NCI-H446 treated with DMSO at 0.1 percent for 48 hours (cell line): ENCODE measurements at places on chromosomes 11 and 22.
A peak's percentile ranks its signal among the peaks of the same experiment; 100 is the strongest.

GRCh38 chr11:9029422-9029821, 25.6 kb upstream of the NRIP3 start:
- DNase-seq: no peak

DNA sequence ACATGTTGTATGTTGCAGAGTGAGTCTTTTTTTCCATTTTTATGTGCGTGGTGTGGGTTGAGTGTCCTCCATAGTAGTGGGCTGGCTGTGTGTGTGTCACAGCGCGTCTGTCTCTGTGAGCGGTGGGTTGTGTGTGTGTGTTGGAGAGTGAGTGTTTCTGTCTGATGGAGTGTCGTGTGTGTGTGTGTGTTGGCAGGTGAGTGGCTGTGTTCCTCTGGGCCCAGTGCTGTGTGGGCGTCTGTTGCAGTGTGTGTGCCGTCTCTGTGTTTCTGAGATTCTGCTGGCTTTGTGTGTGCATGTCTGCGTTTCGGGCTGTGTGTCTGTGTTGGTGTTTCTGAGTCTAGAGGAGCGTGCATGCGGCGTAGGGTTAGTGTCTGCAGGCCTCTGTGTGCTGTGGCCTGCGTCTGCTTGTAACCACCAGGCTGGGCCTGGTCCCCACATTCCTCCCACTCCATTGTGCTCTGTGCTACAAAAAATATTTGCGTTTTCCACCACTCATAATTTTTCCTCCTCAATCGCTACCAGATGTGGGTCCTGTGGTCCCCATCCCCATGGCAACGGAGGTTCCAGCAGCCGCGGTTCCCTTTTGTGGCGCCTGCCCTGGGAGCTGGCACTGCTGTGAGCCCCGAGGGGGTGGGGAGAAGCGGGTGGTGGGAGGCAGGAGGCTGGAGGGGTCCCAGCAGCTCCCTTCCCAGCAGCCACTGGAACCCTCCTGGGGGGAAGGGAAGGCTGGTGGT, 15.2 kb downstream of the SCARF2 start:
- DNase-seq: no peak

DNA sequence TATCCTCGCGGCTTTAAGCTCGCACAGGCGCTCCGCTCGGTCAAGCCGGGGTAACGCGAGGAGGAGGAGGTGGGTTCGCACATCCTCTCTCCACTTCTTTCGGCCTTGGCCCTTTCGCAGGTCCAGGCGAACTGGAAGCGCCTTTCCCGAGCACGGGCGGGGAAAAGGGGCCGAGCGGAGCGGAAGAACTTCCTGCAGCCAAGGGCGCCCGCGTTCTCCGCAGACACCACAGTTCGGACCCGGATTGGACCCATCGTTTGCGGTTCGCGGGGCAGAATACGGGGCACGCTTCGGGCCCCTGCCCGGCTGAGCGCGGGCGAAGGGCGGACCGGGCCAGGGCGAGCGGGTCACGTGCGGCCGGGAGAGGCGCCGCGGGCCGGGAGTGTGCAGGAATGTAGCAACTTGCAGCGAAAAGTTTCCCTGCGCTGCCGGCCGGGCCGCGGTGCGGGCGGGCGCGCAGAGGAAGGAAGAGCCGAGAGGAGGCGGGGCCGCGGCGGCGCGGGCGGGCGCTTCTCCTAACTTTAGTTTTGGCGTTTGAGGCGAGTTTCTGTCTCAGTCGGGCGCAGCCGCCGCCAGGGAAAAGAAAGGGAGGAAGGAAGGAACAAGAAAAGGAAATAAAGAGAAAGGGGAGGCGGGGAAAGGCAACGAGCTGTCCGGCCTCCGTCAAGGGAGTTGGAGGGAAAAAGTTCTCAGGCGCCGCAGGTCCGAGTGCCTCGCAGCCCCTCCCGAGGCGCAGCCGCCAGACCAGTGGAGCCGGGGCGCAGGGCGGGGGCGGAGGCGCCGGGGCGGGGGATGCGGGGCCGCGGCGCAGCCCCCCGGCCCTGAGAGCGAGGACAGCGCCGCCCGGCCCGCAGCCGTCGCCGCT, at the start of gene YAP1:
YAP1 (plus strand) TSS at position 552 of the 865 bp plus-strand sequence. CDS start 402 bp downstream, outside the sequence.
- DNase-seq: no peak

GRCh38 chr11:47950396-47950795, 30.0 kb upstream of the PTPRJ start:
- no peak for DNase-seq

DNA sequence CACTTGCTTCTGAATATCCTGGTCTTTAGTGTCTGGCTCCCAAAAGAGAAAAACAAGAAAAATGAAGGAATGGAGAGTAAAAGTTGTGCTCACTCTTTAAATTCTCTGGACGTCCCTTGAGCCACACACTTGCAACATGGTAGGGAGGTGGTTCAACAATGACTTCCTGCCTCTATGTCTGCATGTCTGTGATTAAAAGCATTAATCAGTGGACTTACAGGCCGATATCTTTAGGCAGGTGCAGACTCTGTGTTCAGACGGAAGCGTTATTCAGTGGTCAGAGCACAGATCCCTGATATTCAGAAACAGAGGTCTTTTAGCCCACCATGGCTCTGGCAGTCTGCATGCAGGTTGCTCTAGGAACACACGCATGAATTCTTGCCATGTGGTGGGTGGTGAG, 1920.0 kb upstream of the RAG2 start:
- DNase-seq: no peak

DNA sequence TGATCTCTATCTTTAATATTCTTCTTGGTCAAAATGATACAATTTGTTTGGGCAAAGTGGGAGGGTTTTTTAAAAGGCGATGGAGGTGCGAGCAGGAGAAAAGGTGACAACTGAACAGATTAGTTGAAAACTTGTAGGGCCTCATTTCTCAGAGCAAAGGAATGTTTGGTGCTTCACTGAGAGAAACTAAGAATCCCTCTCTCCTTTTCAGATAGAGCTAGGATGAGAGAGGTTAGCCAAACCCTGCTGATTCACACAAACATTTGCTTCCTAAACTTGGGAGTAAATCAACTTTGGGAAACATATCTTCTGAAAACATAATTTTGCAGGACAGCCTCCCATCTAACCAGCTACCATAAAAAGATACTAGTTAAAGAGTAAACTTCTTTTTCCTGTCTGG, 57.0 kb downstream of the PHF21A start:
- DNase-seq: no peak

GRCh38 chr22:19097518-19097917, 24.7 kb downstream of the DGCR2 start:
- peak; percentile 31 for DNase-seq

- DNase-seq: peak; percentile 58
Observed at GRCh38 chr11:121194731-121195596, 93.9 kb downstream of the TECTA start.

DNA sequence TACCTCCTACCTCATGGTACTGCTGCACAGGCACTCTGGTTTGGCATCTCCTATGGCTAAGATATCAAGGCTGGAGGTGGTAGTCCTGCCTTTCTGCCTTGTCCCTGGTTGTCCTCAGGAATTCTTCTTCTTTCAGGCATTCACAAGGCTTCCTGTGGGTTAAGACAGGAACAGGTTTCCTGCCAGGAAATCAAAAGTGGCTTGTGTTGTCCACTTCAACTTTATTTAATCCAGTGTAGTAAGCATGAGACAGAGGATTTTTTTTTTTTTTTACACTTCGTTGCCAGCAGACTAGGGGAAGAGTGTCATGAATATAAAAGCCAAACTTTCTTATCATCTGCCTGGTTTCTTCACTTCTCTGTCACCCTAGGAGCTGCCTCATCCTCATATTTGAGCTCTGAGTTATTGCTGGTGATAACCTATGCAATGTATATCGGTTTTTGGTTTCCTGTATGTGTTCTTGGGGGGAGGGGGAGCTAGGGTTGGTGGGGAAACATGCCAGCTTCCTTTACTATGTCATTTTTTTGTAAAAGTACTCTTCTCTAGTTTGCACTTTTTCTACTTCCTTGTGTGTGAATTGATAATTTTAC, 50.2 kb downstream of the XKR3 start:
- DNase-seq: no peak

DNA sequence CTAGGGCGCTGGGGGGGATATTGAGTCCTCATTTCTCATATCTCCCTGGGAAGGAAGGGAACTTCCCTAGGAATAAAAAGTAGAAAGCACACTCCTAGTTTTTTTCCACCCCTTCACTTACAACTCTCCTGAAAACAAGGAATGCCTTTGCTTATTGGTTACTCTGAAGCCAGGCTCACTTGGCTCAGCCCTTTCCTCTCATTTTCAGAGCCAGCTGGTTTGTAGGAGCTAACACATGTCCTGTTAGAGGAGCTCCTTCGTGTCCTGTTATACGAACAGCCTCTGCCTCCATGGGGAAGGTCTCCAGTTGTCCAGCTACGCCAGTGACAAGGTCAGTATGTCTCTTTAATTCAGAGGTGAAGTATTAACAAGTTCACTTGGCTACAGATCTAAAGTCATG, 17.6 kb downstream of the ALKBH8 start:
- no peak for DNase-seq

DNA sequence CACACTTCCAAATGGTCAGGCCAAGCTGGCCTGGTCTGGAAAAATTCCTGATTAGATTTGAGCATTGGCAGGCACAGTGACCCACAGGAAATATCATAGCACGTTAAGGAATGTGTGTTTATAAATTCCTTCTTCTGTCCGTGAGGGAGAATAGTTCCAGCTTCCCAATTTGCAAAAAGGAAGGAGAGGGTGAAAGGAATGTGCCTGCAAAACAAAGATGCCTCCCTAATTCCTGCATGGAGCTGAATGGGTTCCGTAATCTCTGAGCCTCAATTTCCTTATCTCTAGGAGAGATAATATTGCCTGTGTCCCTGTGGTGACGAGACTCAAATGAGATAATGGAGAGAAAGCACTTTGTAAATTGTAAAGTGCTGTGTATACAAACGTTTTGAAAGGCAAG, 105.1 kb downstream of the FEZ1 start:
- DNase-seq: no peak

DNA sequence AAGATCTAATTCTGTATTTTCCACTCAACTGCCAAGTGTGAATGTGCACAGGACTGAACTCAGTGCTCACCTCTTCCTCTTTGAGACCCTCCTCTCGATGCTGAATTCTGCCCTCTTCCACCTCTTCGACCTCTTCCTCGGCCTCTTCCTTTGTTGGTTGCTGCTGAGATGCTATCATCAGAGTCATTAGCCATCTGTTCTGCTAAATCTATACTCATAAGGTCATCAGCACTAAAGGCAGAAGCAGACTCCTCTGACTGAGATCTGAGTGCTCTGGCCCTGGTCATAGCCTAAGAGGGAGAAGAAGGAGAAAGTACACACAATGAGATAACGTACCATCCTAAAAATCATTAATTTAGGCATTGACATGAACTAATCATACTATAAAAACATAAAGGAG, 45.9 kb upstream of the GPR83 start:
- no peak for DNase-seq

DNA sequence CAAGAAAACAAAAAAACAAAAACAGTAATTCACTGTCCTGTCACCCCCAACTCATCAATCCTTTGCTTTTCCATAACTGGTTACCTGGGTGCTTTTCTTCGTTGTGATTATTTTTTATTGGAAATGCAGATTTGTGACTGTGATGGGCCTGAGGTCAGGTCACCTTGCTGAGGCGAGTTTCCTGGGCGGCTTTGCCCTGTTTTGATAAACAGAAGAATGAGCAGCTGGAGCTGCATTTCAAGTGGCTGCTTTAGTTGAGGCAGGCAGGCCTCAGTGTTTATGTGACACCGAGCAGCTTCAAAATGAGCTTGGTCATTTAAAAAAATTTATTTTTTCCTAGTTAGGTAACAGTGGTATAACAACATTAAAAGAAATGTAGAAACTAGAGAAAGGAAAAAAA, 22.2 kb downstream of the PTPRJ start:
- no peak for DNase-seq

DNA sequence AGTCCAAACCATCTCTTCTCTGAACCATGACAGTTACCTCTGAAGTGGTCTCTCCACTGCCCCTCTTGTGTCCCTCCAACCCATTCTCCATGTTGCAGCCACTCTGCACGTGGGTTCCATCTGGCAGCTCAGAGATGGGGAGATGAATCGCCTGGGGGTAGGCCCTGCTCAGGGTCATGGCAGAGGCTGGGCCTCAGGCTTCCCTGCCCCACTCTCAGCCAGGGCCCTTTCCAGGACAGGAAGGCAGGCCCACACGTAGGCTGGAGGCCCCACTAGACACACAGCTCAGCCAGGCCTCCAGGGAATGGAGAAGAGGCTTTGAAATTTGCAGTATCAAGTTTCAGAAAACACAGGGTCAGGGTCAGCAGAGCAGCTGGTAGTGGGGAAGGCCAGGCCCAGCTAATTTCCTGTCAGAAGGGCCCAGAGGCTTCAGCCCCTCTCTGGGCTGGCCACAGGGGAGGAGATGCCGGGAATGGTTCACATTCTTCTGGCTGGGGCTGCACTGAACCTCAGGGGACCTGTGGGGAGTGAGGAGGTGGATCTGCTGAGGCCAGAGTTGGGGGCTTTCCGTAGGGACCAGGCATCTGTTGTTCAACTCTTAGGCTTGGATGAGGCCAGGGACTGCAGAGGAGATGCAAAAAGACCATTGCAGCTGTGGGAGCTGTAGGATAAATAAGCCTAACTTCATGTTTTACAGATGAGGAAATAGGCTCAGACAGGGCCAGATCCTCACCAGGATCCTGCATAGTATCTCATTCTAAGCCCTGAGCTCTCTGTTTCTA, 101.6 kb downstream of the SWAP70 start:
- no peak for DNase-seq

GRCh38 chr11:117814766-117815261, 9.7 kb downstream of the FXYD2 start:
- peak; percentile 32 for DNase-seq

DNA sequence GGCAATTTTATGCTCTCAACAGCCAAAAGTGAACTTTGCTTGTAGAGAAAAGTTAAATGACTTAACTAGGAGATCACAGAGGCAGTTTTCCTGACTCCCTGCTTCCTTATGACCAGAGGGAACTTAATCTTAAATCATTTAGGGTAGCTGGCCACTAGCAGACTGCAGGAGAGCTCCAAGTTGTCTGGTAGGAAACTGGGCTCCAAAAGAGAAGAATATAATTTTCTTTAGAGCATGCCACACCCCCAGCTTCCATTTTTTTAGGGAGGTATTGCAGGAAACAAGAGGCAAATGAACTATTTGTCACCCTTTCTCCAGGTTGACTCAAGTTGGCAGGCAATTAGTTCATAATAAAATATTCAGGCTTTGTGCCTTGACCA, 2.6 kb downstream of the METTL15 start:
- no peak for DNase-seq

- peak; percentile 26 for DNase-seq
Observed at GRCh38 chr22:41822317-41823057, 10.4 kb upstream of the SREBF2 start.

DNA sequence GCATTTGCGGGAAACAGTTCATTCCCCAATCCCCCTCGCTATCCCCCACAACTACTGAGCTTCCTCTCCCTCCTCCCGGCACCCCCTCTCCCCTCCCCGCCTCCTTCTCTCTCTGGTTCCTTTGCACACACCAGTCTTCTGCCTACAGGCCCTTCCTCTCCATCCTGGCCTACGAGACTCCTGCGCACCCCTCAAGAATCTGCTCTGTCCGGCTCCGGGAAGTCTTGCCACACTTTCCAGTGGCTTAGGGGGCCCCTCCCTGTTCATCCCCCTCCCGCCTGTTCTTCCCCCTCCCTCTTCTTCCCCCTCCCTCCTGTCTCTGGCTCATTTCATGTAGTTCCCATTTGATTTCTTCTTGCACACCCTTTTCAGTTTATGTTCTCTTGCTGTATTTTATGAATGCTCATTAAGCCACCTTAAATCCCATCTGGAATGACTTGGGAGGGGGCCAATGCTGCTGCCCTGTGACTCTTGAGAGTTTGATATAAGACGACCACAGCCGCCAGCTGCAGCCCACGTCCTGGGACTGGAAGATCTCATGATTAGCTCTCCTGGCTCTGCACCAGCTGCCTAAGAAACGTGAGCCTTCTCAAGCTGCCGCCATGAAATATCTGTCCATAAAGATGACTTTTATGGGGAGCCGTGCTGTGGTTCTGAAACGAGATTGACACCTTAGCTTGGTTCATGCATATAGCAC, 50.9 kb downstream of the RPS6KA4 start:
- no peak for DNase-seq
